ENCODE measurements at places on chromosomes 1 and 21.

DNA sequence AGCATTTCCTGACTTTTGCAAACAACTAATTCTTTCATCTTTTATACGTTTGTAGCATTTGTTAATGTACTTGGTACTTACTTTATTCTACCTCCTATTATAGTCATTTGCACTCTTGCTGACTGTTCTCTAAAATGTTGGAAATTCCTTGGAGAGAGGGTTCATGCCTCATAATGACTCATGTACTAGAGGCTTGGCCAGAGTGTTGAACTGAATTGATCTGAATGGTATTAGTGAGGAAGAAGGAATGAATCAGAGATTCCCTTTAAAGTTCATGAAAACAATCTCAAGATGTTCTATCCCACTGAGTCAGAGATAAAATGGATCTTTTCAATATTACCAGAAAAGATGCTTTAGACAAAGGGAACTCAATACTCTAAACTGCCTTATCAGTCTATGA, 383.4 kb downstream of the SEC16B start:
- no peak for DNase-seq

DNA sequence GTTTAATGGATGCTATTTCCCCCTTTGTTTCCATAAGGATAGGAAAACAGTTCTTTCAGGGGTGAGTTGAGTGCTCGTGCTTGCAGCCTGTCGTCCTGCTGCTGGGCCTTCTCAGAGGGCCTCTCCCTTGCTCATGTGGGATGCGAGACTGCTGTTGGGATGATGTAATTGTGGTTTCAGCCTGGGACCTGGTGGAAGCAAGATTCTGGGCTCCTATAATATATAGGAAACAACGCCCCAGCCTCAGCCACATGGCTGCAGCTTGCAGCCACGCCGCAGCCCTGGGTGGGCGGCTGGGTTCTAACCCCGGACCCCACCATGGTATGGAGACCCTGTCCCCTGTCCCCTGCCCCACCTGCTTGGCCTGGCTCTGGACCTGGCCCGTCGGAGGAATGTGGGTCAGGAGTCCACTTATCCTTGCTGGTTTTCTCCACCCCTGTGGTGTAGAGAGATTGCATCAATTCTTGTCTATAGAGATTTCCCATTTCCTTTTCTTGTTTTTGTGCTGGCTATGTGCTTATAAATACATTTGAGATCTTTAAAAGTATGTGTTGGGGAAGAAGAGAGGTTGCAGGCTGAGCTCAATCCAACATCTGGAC, 357.8 kb downstream of the SIPA1L2 start:
- DNase-seq, result no peak

DNA sequence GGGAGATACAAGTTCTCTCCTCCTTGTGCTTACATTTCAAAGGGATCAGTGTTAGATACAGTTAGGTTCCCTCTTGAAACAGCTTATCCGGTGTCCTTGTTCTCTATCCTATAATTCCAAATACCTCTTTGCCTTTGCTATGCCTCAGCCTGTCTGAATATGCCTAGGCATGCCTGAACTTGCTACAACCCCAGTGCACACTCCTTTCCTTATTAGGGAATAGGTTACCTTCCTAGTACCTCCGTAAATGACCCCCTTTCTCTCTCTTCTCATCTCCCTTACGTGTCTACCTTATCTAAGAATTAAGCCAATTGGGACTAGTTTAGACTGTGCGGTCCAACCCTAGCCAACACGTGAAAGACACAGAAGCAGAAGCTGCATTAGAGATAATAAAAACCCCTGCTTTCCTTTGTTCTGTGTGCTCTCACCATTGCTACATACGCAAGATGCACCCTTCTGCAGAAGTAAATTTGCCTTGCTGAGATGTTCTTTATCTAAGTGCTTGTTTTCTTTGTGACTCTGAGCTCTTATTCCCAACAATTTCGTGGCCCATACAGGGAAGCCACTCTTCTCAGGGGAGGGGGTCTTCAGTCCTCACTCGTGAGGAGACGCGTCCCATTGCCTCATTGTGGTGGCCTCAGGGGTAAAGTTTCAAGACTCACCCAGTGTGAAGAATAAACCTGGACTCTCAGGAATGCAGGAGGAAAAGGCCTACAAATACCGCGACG, 802.1 kb downstream of the PLA2G4A start:
- DNase-seq, result no peak

DNA sequence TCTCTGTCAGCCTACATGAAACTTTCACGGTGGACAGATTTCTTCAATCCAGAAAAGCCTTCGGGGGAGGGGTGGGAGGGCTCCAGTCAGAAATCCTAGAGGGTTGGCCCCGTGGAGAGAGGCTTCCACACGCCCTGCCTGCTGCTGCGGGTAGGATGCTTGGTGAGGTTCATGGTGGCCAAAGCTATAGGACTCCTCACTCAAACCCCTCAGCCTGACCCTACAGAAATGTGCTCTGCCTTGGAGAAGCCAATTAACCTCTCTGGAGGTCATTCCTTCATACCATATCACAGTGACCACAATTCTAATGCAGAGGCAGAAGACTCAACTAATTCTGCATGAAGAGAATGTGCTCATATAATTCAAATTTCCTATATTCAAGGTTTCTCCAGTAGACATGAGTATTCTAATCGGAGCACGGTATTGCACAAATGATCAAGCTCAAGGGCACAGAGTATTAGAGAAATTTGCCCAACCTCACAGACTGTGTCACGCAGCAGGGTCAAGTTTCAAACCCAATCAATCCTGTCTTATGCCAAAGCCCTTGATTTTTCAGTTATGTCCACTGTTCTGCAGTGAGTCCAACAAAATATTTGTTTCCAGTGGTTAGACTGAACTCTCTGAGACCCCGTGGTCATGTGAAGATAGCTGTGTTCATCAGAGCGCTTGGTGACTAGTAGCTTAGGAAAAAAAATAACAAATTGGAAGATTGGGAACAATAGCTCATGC, 104.8 kb downstream of the TOMM20 start:
- no peak for DNase-seq

GRCh38 chr1:167095368-167095767, 1.5 kb downstream of the STYXL2 start:
- no peak for DNase-seq

DNA sequence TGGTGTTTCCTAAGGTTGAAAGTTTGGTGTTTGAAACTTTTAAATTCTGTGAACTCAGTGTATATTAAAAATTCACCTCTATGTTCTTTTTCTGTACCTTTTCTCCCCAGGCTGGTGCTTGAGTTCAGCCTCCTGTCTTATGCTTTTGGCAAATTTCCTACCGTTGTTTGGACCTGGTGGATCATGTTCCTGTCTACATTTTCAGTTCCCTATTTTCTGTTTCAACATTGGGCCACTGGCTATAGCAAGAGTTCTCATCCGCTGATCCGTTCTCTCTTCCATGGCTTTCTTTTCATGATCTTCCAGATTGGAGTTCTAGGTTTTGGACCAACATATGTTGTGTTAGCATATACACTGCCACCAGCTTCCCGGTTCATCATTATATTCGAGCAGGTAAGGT, 24.9 kb upstream of the AXDND1 start:
- DNase-seq, result no peak

- no peak for DNase-seq
Measured at GRCh38 chr1:36968730-36969129, 65.6 kb downstream of the GRIK3 start.

- DNase-seq, result no peak
Measured at GRCh38 chr21:27423906-27424595, 457.2 kb upstream of the ADAMTS5 start.

DNA sequence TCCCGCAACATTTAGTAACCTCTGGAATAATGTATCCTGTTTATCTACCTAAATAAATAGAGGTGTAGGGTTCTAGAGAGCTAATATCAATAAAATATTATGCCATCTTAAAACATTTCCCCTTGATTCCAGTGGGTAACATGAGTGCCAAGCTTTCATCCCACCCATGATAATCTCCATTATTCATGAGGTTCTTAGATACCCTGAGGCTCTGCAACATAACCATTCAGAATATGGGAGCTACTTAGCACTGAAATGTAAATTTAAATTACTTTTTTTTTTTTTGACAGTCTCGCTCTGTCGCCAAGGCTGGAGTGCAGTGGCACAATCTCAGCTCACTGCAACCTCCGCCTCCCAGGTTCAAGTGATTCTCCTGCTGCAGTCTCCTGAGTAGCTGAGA, 832.7 kb downstream of the BRINP3 start:
- no peak for DNase-seq

- no peak for DNase-seq
Measured at GRCh38 chr1:38997034-38997900, 6.2 kb downstream of the AKIRIN1 start.

DNA sequence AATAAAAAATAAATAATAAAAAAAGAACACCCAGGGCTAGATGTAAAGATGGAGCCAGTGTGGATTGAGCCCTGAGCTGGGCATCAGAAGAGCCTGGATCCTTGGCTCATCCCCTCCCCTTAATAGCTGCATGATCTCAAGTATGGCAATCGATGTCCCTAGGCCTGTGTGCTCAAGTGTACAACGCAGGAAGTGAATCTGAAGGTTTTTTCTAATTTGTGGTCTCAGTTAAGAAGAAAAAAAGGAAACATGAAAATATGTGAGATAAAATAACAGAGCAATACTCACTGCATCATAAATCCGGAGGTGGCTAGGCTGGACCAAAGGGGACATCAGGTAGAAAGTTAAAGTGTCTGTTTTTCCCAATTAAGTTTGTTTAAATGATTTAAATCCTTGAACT, 47.3 kb upstream of the SLC44A3 start:
- DNase-seq, result no peak

DNA sequence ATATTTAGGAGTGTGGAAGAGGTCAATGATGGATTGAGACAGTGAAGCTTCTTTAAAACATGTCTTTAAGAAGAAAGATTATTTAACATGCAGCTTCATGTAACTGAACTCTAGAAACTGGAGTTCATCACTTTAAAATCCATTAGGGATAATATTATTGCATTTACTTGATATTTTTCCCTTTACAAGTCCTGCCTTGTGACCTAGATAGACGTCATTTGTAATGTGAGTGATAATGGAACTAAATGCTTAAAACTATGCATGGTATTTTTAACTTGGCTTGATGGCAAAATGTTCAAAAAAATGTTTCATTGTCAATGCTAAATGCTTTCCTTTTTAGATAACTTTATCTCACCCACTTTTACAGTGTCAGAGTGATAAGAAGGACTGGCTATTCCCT, 723.7 kb downstream of the RWDD3 start:
- no peak for DNase-seq

Measured in omental fat pad (tissue), 4 donors.